ENCODE measurements at places on chromosomes 6 and 20.

- DNase-seq: no peak
Measured at GRCh38 chr6:5271926-5272325, 10.6 kb downstream of the FARS2 start.

GRCh38 chr6:21181866-21182265 lies 411.7 kb upstream of the SOX4 start:
- DNase-seq: no peak

- no peak for DNase-seq
Measured at GRCh38 chr6:21554286-21554685, 39.3 kb upstream of the SOX4 start.

DNA sequence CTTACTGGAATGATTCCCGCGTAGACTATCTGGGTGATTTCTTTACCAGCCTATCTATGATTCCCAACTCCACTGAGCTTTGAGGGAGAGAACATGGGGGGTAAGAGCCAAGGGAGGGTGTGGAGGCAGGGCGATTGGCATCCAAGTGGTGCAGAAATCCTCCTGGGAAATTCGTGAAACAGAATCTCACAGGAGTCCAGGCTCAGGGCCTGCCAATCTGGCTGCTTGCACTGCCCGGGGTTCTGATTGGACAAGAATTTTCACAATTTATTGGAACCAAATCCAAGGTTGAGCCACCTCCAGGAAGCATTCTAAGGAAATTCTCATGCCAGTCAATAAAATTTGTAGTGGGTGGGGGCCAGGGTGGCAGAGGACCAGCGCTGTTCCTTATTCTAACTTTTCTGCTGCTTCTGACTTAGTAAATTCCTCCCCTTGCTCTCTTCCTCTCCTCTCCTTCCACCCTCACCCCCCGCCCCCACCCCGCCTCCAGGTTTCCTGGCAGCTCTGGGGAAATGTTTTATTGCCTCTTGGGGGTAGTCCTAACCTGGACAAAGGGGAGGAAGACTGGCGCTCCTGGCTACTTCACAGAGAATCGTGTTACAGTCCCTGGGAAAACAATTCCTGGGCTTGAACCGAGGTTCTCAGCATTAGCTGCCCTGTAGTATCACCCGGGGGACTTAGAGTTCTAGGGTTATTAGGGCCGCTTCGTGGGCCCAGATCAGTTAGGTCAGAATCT lies 3.1 kb downstream of the BMP6 start:
- no peak for DNase-seq

DNA sequence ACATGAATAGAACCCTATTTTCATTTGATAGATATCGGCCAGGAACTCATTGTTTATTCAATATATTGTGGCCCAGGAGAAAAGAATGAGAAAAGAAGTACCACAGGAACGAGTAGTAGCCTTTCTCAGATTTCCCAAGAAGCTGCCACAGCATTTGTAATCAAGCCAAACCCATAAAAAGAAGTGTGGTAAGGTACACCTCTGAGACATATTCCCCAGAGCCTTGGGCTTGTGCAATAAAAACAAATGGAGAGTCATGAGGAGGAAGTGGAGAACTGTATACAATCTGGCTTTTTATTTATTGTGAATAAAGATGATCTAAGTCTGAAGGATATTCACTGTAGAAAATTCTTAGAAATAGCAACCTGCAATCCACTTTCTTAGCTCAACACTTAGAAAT lies 36.7 kb downstream of the KIF6 start:
- DNase-seq: no peak

GRCh38 chr6:12967686-12968085 lies 251.1 kb downstream of the PHACTR1 start:
- DNase-seq: no peak

- DNase-seq: no peak
Measured at GRCh38 chr6:134520181-134521115, 202.5 kb upstream of the SGK1 start.

- no peak for DNase-seq
Measured at GRCh38 chr6:157989541-157990289, 8.1 kb downstream of the SYNJ2 start.

- no peak for DNase-seq
Measured at GRCh38 chr6:85250586-85251220, 199.2 kb upstream of the NT5E start.

GRCh38 chr6:84643778-84644177 lies 120.6 kb downstream of the TBX18 start:
- no peak for DNase-seq

- no peak for DNase-seq
Measured at GRCh38 chr20:63497138-63497945, 1.5 kb downstream of the EEF1A2 start.

DNA sequence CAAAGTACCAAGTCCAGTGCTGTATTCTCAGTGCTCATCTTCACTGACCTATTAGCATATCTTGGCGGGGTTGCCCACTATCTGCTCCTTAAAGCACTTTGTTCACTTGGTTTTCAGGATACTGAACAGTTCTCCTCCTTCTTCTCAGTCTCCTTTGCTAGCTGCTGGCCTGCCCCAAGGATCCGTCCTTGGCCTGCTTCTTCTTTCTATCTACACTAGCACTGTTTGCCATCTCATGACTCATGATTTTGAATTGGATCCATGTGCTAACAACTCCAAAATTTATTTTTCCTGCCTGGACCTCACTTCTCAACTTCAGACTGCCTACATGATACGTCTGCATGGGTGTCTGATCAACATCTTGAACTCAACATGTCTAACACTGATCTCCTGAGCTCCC lies 15.5 kb downstream of the TPD52L1 start:
- no peak for DNase-seq

DNA sequence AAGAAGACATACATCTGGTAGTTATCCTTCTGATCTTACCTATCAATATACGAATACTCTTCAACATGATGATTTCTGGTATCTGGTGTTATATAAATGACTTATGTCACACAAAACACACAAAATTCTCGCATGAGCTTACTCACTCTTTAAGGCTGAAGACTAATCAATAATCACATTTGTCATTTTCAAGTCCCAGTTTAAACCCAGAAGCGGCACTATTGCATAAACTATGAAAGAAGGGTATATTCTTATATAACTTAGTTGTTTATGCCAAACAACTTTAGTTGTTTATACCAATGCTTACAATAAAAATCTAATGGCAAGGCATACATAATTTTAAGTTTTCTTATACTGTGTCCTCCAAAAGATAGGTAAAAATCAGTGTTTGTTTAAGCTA lies 293.1 kb downstream of the GRIK2 start:
- DNase-seq: no peak

- no peak for DNase-seq
Measured at GRCh38 chr6:155375801-155376200, 61.5 kb upstream of the TFB1M start.

GRCh38 chr6:150184850-150185731 lies 42.2 kb downstream of the PPP1R14C start:
- DNase-seq: no peak
